ENCODE measurements at places on chromosomes 2 and 18. TPM values are rescaled to one million over a fixed set of nuclear protein-coding genes. Genes with fewer than 3 reads are reported as not detected.

GRCh38 chr2:151052850-151053660 lies 208.6 kb downstream of the RBM43 start:
- DNase-seq, result no peak

DNA sequence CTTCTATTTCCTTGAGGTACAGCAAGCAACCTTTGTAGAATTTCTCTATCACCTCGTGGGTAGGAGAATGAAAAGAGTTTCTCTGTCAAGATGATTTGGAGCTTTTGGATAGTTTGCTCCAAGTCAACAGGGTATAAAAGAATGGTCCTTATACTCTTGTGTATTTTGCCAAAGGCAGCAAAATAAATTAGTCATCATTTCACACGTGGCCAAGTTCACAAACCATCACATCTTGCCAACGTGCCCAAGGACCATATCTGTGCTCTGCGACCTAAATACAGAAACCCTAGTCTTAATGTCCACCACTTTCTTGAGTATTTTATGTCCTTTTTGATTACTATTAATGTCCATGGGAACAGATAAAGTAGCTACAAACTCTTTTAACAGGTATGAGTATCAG lies 262.9 kb downstream of the AFF3 start:
- DNase-seq, result no peak

GRCh38 chr2:127381762-127382161 lies 6.0 kb downstream of the MAP3K2 start:
- no peak for DNase-seq

- no peak for DNase-seq
Measured at GRCh38 chr2:20164061-20164733, 60.7 kb downstream of the SDC1 start.

GRCh38 chr2:7721413-7721995 lies 804.3 kb downstream of the RNF144A start:
- DNase-seq, result no peak

DNA sequence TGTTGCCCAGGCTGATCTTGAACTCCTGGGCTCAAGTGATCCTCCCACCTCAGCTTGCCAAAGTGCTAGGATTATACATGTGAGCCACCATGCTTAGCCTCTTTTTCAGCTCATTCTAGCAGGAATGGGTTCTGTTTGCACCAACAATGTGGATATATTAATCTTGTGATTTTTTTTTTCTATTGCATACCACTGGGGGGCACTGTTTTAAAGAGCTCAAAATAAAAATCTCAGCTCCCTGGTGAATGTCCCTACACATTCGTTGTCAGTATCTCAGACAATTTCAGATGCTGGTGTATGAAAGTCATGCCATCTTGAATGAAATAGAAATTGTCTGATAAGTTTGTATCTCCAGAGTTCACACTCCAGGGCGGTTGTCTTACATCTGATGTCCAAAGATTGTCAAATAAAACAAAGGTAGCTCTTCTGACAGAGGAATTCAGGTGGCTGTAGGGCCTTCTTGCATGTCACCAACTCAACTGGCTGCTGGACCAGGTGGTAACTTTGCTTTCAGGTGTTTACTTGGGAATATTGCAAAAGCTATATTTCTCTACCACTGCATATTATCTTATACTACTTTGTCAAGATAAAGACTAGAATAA lies 3.1 kb upstream of the MATN3 start:
- DNase-seq, result no peak

DNA sequence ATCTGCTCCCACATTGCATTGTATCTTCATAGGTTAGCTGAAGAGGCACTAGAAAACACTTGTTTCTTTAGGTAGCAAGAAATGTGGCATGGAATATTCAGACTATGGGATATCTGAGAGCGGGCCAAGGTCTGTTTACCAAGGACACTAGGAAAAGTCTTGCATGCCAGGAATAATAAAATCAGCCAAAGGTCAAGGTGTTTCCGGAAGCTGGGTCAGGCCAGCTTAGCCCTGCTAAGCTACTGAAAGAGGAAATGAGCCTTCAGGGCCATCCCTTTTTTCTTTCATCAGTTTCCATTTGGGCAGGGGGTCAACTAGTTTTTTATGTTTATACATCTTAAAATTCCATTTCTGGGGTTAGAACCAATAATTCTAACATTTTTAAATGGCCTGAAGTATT lies 101.1 kb downstream of the DPP4 start:
- DNase-seq, result no peak

Gene NDUFV2
- total RNA-seq, result 199 TPM
